Stomach (tissue), 19 donors: ENCODE measurements at places on chromosomes 11 and 22. TPM values are rescaled to one million over a fixed set of nuclear protein-coding genes. Genes with fewer than 3 reads are reported as not detected.
A peak's percentile ranks its signal among the peaks of the same experiment; 100 is the strongest.

The ASCL2 gene
- total RNA-seq = 2.6 TPM

DNA sequence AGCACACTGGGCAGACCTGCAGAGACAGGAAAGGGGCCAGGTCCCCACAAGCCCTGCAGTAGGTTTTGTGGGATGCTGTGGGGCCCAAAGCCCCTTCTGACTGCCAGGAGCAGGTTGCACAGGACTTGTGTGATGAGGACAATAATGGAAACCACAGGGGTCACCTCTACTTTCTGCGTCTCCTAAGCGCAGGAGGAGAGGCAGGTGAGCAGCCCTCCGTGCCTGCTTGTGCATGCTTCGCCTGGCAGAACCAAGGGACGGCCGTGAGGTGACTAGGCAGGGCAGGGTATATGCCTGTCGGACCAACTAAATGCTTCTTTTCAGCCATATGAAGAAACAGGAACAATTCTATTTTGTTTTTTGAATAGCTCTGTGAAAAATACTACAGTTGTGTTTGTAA, 77.9 kb upstream of the PITPNB start:
- H3K27me3 ChIP-seq = no peaks in the 10 kb centered on the region
- DNase-seq = no peak
- H3K27ac ChIP-seq = no peak overlapping the region

The TEX54 gene
- total RNA-seq = not detected

DNA sequence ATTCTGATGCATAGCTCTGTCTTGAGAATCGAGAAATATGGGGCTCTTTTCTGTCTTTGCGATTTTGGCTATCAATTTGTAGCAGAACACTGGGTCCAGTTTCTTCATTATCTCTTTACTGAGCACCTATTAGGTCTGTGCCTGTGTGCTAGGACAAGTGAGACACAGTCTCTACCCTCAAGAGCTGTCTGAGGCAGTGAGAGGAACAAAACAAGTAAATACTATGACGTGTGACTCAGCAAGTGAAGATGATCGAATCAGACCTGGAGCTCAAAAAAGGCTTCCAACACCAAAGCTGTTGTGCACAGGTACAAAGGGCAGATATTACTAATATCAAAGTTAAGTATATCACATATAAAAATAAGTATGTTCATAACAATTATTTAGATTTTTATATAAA, 52.4 kb downstream of the LGR4 start:
- no peaks in the 10 kb centered on the region for H3K27me3 ChIP-seq
- peaks cover 4% of the 10 kb centered on the region for H3K4me1 ChIP-seq
- H3K27ac ChIP-seq = no peak overlapping the region
- no peaks in the 10 kb centered on the region for H3K36me3 ChIP-seq

The MAPK11 gene
- 0.29 TPM for total RNA-seq

The POU2AF1 gene
- not detected for total RNA-seq

GRCh38 chr22:31950226-31950625, 5.9 kb downstream of the YWHAH start:
- no peaks in the 10 kb centered on the region for H3K27me3 ChIP-seq
- H3K27ac ChIP-seq = peak overlapping the region; percentile 74
- peaks cover 59% of the 10 kb centered on the region for H3K4me1 ChIP-seq
- no peak overlapping the region for H3K4me3 ChIP-seq
- H3K36me3 ChIP-seq = peaks cover 39% of the 10 kb centered on the region

DNA sequence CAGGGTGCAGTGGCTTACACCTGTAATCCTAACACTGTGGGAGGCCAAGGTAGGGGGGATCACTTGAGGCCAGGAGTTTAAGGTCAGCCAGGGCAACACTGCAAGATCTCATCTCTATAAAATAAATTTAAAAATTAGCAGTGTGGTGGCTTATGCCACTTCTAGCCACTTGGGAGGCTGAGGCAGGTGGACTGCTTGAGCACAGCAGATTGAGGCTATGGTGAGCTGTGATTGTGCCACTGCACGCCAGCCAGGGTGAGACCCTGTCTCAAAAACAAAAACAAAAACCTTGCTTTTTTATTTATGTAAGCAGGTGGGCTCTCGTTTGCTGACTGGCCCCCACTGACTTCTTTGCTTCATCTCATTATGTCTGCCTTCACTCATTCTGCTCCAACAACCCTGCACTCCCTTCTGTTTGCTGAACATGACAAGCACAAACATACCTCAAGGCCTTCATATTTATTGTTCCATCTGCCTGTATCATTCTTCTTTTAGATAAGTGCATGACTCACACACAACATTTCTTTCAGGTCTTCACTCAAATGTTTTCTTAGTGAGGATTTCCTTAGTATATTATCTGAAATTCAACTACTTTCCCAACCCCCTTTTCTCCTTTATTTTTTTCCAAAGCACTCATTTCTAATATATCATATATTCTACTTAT, 32.4 kb upstream of the CLNS1A start:
- DNase-seq = peak; percentile 8
- no peaks in the 10 kb centered on the region for H3K27me3 ChIP-seq
- no peaks in the 10 kb centered on the region for H3K4me1 ChIP-seq
- no peak overlapping the region for H3K27ac ChIP-seq
- H3K36me3 ChIP-seq = peaks cover 93% of the 10 kb centered on the region

The BARX2 gene
- 3.6 TPM for total RNA-seq

The PCSK7 gene
- 93.7 TPM for total RNA-seq

DNA sequence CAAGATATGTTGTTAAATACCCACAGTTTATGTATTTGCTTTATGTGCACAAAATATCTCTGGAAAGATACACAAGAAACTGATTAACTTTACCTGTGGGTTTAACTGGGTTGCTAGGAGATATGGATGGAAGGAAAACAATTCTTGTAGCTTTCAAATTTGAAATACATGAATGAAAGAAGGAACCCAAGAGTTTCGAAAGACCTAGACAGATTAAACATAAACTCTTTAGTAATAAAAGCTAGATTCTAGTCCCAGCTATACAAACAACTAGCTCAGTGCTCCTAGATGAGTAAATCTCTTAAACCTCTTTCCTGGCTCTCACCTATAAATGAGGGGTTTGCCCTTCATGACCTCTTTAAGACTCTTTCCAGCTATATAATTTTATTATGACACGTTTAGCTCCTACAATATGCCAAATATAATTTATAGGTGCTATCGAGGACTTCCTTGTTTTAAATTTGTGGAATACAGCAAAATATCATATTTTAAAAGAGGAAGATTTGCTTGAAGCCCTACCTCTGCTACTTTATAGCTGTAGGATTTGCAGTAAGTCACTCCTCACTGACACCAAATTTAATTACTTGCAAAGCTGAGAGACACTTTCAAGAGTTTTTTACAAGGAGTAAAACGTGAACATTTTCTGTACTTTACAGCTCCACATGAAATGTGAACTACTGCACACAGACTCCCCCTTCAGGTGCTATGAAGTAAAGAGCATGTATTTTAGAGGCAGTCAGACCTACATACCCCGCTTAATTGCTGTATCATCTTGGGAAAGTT, 50.7 kb downstream of the RRAS2 start:
- H3K27ac ChIP-seq = no peak overlapping the region
- no peak overlapping the region for H3K4me3 ChIP-seq
- H3K4me1 ChIP-seq = peaks cover 22% of the 10 kb centered on the region

The SCT gene
- total RNA-seq = not detected

- H3K4me3 ChIP-seq = no peak overlapping the region
- no peak overlapping the region for H3K27ac ChIP-seq
- H3K27me3 ChIP-seq = no peaks in the 10 kb centered on the region
- no peaks in the 10 kb centered on the region for H3K36me3 ChIP-seq
Measured at GRCh38 chr11:34682825-34683224, 61.9 kb downstream of the EHF start.

- H3K27ac ChIP-seq = peak overlapping the region; percentile 65
- DNase-seq = no peak
- peaks cover 25% of the 10 kb centered on the region for H3K4me1 ChIP-seq
Measured at GRCh38 chr11:61954106-61954850, 4.1 kb downstream of the BEST1 start.

DNA sequence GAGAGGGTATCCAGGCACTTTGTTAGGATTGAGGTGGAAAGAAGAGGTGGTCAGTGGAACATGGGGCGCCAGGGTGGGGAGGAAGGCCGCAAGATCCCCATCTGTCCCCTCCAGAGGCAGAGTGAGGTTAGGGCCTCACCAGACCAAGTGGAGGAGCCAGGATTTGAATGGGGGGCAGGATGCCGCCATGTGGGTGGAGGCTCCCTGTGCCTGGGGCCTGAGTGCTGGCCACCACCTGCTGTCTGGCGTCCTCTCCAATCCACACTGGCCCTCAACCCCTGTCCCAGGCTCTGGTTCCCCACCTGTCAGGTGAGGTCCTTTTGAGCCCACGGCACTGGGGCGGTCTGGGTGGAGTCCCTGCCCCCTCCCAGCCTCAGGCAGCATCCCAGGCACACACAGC, 17.5 kb upstream of the TBX1 start:
- no peak for DNase-seq
- no peaks in the 10 kb centered on the region for H3K4me1 ChIP-seq
- no peak overlapping the region for H3K27ac ChIP-seq
- no peaks in the 10 kb centered on the region for H3K36me3 ChIP-seq
- no peaks in the 10 kb centered on the region for H3K27me3 ChIP-seq

DNA sequence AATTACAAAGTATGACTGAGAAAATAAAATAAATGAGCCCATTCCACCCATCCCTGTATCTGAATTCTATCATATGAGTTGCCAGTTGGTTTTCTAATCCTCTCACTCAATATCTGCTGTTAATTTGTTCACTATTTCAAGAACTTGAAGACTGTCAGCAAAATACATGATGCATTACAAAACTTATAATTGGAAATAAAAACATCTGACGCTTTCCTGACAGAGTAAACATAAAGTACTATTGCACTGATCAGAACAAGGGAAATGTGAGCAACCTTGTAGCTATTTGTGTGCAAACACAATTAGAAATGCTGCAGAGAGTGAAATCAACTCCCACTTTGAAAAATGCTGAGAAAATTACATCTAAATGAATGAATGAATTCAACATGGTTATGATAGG, 97.1 kb downstream of the MPPED2 start:
- H3K36me3 ChIP-seq = no peaks in the 10 kb centered on the region
- DNase-seq = no peak
- H3K27me3 ChIP-seq = no peaks in the 10 kb centered on the region

The NLRP14 gene
- total RNA-seq = not detected

- DNase-seq = peak; percentile 65
- no peak overlapping the region for H3K4me3 ChIP-seq
- peak overlapping the region; percentile 68 for H3K27ac ChIP-seq
- H3K27me3 ChIP-seq = peaks cover 28% of the 10 kb centered on the region
- no peaks in the 10 kb centered on the region for H3K36me3 ChIP-seq
Measured at GRCh38 chr11:123202155-123203151, 7.4 kb upstream of the CLMP start.
